NCI-H510A (cell line): ENCODE measurements at places on chromosomes 1 and 21.
A peak's percentile ranks its signal among the peaks of the same experiment; 100 is the strongest.

- DNase-seq = no peak
Measured at GRCh38 chr1:193763266-193763665, 576.9 kb upstream of the B3GALT2 start.

DNA sequence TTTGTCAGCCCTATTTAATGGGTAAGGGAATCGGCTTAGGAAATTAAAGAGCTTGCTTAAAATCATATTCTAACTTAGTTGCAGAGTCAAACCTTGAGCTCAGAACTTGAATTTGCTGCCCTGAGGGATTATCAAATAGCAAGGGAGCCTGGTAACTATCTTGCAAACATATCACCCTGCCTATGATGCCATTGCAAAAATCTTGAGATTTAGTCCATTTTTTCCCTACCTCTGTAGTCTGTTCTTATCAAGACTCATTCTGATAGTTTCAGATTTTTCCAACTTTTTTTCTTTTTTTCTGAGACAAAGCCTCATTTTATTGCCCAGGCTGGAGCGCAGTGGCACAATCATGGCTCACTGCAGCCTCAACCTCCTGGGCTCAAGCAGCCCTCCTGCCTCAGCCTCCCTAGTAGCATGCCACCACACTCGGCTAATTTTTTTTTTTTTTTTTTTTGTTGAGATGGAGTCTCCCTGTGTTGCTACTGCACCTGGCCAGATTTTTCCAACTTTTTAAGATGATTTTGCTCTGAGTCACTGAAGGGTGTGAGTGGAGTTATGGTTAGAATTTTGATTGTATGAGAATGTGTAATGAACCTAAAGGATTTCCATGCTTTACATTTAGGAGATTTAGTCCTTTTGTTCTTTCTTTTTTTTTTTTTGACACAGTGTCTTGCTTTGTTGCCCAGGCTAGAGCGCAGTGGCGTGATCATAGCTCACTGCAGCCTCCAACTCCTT lies 12.2 kb downstream of the SARS1 start:
- no peak for DNase-seq

- no peak for DNase-seq
Measured at GRCh38 chr1:183490932-183491331, 18.6 kb downstream of the SMG7 start.

- no peak for DNase-seq
Measured at GRCh38 chr1:66214901-66215300, 319.1 kb upstream of the SGIP1 start.

- no peak for DNase-seq
Measured at GRCh38 chr21:44392916-44393315, 39.5 kb downstream of the TRPM2 start.

GRCh38 chr1:219489636-219490035 lies 123.3 kb downstream of the ZC3H11B start:
- no peak for DNase-seq

GRCh38 chr1:224064150-224064549 lies 49.8 kb upstream of the FBXO28 start:
- DNase-seq = no peak

- peak; percentile 51 for DNase-seq
Measured at GRCh38 chr1:68314151-68314780, 81.9 kb upstream of the WLS start.

DNA sequence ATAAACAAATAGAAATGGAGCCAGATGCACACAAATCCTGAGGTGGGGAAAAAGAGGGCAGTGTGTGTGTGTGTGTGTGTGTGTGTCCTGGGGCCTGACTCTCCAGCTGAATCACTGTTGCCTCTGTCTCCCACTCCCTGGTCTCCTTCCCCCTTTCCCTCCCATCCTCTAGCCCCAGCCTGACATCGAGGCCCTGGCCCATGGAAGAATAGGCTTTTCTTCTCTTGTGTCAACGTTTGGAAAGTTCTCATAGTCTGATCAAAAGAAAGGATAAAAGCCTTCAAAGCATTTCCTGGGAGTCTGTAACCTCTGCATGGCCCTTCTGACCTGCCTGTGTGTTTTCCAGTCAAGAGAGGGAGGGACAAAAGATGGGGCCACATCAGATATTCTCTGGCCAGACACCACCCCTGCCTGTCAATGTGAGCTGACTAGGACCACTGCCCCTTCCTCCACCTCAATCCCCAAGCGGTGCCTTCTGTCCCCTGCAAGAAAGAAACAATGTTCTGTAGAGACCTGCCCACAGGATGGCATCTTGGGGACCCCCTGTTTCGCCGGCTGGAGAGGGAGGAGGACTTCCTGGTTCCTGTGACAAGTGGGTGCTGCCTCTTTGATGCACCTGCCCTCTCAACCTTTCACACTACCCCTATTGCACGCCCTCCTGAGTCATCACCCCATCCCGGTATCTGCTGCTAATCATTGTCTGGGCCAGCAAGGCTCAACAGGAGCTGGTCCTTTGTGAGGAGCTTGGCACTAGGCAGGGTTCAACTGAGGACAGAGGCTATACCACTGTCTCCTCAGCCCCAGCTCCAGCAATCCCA lies 16.2 kb downstream of the KCNJ10 start:
- DNase-seq = no peak

DNA sequence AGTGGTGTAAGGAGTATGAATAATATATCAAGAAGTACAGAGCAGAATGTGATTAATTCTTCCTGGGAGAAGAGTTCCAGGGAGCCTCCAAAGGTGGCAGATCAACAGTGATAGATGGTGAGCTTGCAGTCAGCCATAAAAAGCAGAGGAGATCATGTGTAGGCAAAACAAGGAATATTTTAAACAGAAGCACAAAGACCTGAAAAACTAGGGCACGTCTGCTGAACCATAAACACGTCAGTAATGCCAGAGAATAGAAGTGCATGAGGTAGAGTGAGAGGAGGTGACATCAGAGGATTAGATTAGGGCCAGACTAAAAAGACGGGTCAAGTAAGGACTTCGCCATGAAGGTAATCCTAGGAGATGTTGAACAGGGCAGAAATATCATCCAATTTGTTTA lies 151.8 kb downstream of the EIF4G3 start:
- DNase-seq = no peak

DNA sequence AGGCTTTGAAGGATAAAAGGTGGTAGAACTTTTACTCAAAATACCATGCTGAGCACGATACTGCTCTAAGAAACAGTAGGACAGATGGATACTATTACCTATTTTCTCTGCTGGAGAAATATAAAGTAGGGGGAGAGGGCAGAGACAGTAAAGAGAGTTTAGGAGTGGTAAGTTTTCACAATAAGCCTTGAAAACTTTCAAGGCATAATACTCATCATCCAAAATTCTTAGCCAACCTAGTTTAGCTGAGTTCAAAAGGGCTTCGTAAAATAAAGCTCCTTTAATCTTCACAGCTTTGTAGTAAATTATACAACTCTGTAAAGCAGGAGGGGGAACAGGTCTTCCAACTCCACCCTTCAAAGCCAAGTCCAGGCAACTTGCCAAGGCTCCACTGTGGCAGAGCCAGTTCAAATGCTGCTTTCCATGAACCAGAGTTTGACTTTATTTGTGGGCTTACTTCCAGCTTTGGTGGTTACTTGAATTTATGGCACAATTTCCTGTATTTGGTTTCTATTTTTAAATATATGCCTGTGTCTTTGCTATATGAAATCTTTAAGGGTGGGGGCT lies 15.5 kb downstream of the TEX38 start:
- no peak for DNase-seq

GRCh38 chr21:45050797-45051489 lies 23.4 kb upstream of the ADARB1 start:
- DNase-seq = no peak

DNA sequence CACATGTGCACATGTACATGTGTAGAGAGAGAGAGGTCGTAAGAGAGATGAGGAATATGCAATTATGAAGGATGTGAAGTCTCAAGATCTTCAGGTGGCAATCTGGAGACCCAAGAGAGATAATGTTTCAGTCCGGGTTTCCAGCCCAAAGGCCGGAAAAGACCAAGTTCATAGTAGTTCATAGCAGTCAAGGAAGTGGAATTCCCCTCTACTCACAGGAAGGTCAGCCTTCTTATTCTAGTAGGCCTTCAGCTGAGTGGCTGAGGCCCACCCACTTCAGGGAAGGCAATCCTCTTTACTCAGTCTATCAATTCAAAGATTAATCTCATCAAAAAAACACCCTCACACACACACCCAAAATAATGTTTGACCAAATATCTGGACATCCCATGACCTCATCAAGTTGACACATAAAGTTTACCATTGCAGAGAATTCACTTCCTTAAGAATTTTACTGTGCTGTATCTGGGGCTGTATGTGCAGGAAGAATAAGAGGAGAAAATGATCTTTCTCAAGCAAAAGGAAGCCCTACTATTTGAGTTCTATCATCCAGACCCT lies 114.6 kb downstream of the TNFSF18 start:
- no peak for DNase-seq

DNA sequence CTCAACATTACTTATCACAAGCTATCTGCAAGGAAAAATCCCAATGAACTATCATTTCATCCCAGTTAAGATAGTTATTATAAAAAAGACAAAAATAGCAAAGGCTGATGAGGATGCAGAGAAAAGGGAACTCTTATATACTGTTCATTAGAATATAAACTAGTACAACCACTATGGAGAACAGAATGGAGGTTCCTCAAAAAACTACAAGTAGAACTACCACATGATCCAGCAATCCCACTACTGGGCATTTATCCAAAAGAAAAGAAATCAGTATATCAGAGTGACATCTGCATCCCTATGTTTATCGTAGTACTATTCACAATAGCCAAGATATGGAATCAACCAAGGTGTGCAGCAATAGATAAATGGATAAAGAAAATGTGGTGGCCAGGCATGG lies 4.9 kb upstream of the C1orf185 start:
- no peak for DNase-seq

DNA sequence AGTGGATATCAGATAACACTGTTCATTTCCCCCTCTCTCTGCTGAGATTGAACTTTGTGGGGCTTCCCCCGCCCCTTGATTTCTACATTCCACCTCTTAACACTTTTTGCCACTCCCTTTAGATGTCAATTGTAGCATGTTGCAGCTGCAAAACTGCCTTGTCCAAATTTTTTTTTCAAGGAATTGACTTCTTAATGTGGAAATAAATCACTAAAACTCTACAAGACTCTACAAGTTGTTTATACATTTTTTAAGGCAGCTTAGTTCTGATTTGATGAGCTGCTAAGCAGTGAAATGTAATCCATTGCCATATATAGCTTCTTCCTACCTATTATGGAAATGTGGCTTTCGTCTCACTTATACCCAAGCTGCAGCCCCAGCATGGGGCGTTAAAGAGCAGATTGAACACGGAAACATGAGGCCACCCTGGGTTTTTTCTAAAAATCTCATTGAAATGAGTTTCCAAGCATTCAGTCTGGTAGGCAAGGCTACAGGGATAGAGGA lies 132.2 kb downstream of the SYT2 start:
- DNase-seq = no peak

DNA sequence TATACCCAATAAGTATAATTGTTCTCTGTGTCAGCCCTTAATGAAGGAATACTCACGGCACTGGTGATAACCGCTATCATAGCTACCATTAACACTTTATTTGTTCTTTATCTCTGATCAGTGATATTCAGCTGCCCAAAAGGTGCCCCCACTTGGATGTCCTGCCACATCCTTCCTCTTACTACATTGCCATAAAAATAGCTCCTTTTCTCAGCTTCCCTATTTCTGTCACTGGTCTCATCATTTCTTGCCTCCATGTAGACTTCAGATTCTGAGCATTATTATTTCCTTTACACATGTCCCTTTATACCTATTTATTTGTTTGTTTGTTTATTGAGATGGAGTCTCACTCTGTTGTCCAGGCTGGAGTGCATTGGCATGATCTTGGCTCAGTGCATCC lies 2.7 kb upstream of the RAB29 start:
- DNase-seq = no peak

DNA sequence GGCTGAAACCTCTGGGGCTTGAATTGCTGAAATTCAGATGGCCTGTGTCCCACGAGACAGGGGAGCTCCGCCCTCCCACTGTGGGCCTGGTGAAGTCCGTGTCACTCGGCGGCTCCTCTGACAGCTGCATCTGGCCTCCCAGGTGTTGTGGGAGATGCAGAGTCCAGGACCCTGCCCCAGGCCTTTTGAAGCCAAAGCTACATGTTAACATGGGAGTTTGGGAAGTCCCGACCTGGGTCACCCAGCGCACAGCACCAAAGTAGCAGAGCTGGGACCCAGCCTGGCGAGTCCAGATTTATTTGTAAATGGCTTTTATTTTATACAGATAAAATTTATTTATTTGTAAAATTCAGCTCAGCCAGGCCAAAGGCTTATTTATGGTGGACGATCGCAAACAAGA lies 28.9 kb downstream of the SLC37A1 start:
- DNase-seq = no peak

DNA sequence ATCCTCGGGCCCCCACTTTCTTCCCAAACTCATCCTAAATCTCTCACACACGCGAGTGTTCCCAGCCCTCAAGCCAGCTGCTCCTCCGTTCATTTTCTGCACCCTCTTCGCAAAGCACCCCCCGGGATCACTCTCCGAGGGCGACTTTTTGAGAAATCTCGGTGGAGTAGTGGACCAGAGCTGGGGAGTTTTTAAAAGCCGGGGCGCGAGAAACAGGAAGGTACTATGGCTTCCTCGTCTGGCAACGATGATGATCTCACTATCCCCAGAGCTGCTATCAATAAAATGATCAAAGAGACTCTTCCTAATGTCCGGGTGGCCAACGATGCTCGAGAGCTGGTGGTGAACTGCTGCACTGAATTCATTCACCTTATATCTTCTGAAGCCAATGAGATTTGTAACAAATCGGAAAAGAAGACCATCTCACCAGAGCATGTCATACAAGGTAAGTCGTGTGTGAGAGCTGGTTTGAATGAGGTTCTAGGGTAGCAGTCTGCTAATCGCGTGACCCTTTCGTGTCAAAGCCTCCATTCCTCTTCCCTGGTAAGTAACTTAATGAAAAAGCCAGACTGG lies 800 bp downstream of the DR1 start:
- DNase-seq = no peak

DNA sequence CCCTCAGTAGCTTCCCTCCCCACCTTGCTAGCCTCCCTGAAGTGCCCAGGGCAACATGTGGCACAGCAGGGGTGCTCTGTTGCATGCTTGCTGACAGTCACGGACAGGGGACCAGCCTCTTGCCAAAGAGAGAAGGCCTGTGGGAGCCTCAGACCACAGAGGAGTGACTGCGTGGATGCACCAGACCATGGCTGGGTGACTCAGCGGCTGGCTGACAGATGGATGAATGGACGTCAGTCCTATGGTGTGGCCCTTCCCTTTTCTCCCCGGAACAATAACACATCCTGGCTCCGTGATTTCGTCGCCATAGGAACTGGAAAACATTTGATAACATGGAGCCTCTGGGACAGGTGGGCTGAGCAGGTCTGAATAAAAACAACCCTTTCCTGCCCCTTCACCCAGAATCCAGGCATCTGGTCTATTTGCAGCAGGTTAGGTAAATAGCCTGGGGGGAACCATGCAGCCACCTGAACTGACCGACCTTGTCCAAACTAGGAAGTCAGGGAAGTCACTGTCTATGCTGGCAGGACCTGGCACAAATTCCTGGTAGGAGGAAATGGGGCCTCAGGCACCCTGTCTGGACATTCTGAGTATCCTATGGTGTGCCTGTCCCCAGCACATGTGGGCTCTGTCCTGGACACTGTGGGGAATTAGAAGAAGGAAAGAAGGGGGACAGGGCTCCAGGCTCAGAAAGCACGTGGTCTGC lies 53.3 kb downstream of the NENF start:
- DNase-seq = no peak
